ENCODE measurements at places on chromosomes 7 and 10. TPM values are rescaled to one million over a fixed set of nuclear protein-coding genes. Genes with fewer than 3 reads are reported as not detected.

DNA sequence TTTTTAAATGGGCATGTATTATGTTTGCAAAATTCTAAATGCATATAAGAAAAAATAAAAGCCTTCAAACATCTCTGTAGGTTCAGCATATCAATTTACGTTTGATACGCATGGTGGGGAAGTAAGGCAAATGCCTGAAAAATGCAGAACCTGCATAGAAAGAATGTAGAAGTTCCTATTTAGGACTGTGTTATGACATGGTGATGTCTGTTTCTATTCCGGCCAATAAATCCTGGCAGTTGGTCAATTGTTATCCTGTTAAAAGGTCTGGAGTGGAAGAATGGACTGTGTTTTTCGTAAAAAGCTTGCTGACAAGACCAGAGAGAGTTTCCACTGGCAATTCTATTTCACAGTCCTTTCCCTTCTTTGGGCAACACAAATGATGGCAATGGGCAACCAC lies 49.6 kb upstream of the CAV2 start:
- DNase-seq, result peak; percentile 30

Gene CPVL
- total RNA-seq, result 30.0 TPM

DNA sequence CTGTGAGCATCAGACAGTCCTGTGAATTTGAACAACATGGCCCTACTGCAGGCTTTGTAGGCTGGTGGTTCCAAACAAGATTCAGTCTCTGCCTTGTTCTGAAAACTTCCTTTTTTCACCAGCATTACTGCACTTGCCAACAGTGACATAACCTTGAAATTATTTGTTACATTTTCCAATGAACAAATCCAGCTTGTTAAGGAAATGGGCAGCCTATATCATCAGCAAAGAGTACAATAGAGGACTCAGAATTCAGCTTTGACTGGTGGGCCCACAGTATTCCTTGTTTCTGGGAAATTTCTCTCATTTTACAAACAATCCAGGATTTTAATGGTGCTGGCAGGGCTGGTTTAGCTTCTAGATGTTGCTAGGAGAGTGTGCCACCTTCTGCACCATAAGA lies 703.7 kb upstream of the FZD8 start:
- no peak for DNase-seq

GRCh38 chr10:72810976-72811375 lies 82.6 kb upstream of the OIT3 start:
- no peak for DNase-seq

DNA sequence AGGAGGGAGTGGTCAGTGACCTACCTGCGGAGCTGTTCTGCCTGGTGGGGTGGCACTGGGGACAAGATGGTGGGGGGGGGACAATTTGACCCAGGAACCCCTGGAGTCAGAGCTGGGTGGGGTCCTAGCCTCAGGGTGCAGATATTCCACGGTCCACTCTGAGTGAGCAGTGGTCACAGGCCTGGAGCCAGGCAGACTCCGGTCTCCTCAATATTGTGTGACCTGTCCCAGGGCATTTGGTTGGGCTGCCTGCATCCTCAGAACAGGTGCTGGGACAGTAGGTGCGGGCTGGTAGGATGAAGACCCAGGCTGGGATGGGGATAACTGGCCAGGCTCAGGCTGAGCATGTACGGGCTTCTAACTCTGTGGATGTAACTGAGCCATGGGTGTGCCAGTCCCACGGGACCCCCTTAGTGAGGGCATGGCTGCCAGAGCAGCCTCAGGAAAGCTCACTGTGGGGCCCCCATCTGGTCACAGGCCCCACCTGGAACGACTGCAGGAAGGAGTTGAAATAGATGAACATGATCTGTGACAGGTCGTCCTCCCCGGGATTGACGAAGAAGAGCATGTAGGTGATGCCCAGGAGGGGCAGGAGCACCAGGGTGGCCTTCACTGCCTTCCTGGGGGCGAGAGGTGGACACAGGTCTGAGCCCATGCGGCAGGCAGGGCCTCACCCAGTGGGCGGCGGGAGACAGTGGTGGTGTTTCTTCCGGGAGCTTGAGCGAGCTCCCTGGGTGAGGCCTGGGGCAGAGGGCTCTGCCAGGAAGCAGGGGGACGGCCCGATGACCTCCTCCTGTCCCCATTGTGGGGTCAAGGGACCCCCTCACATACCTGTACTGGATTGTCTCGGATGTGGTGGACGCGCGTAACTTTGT lies 26.9 kb downstream of the CRHR2 start:
- no peak for DNase-seq

- DNase-seq, result no peak
Measured at GRCh38 chr10:3295582-3296151, 123.1 kb upstream of the PITRM1 start.

GRCh38 chr10:73991884-73992245 lies 6.1 kb upstream of the VCL start:
- DNase-seq, result no peak

- DNase-seq, result no peak
Measured at GRCh38 chr7:31940167-31940566, 130.0 kb downstream of the PDE1C start.

GRCh38 chr7:18903695-18904094 lies 213.7 kb downstream of the TWIST1 start:
- no peak for DNase-seq

DNA sequence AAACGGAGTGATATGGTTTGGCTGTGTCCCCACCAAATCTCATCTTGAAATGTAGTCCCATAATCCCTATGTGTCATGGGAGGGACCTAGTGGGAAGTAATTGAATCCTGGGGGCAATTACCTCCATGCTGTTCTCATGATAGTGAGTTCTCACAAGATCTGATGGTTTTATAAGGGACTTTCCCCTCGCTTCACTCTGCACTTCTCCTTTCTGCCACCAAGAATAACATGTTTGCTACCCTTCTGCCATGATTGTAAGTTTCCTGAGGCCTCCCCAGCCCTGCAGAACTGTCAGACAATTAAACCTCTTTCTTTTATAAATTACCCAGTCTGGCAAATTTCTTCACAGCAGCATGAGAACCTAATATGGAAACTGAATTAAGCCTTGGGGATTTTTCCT lies 19.1 kb downstream of the FAM3C start:
- DNase-seq, result no peak

GRCh38 chr7:73851410-73852338 lies 9.3 kb upstream of the TMEM270 start:
- peak; percentile 94 for DNase-seq

Gene CSGALNACT2
- 10.9 TPM for total RNA-seq

DNA sequence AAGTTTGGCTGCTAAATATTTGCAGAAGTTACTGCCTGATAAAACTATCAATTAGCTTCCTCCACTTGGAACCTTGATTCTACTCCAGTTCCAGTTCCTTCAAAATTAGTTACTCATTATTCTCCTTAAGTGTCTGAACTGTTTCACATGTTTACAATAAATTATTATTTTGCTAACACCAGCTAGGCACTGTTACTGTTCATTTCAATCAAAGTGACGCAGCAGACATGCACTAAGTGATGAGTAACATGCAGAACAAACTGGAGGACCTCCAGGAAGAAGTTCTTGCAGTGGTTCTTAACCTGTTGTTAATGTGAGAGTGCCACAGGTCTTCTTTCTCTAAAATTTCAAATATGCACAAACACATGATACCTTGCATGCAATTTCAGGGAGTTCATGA lies 491.8 kb upstream of the SEMA3A start:
- DNase-seq, result no peak

GRCh38 chr7:142854372-142855113 lies at the start of gene EPHB6:
TSS of gene EPHB6 (plus strand) at chr7:142855076. CDS start at chr7:142863228, 8,152 bp downstream.
- DNase-seq, result peak; percentile 36

- peak; percentile 71 for DNase-seq
Measured at GRCh38 chr7:101602484-101603241, 26.4 kb downstream of the MYL10 start.

GRCh38 chr7:131105799-131106680 lies 221.6 kb upstream of the MKLN1 start:
- DNase-seq, result no peak

- peak; percentile 31 for DNase-seq
Measured at GRCh38 chr7:29878081-29878688, 71.9 kb downstream of the WIPF3 start.

- DNase-seq, result no peak
Measured at GRCh38 chr7:102287111-102287980, 678 bp downstream of the SH2B2 start.

DNA sequence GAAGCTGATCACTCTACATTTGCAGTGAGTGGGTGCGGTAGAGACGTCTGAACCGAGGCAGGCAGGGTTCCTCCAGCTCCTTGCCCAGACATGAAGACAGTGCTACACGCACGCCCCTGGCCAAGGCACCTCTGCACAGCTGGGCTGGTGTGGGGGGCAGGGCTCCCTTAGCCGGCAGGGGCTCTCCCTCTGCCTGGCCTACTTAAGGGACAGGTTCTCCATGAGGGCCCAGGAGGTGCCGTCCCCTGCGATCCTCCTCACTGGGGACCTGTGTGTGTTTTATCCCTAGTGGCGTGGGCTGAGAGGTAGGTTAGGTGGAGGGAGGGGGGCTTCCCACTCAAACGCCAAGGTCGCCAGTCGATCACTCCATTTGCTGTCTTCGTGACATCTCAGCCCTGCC lies 35.3 kb downstream of the IL15RA start:
- DNase-seq, result no peak

Gene ASB10
- total RNA-seq, result not detected

GRCh38 chr7:84092207-84092606 lies 102.4 kb downstream of the SEMA3A start:
- DNase-seq, result peak; percentile 45

Gene LFNG
- total RNA-seq, result 0.20 TPM

Measured in NCI-H460 (cell line).